ENCODE measurements at places on chromosomes 6 and 20. TPM values are rescaled to one million over a fixed set of nuclear protein-coding genes. Genes with fewer than 3 reads are reported as not detected.
A peak's percentile ranks its signal among the peaks of the same experiment; 100 is the strongest.

DNA sequence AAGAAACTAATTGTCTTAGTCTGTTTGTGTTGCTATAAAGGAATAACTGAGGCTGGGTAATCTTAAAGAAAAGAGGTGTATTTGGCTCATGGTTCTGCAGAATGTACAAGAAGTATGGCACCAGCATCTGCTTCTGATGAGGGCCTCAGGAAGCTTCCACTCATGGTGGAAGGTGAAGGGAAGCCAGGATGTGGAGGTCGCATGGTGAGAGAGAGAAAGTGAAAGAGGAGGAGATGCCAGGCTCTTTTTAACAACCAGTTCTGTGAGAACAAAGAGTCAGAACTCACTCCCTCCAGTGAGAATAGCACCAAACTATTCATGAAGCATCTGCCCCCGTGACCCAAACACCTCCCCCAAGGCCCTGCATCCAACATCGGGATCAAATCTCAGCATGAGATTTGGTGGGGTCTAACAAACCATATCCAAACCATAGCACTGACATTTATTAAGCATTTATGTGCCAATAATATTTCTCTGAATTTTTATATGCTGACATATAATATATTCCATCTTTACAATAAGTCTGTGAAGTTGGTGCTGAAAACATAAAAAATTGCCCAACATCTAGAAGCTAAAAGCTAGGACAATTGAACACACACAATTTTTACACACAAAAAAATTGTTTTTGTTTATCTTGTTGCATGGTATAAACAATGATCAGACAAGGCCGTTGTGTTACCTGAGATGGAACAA, 29.2 kb upstream of the BTN3A2 start:
- DNase-seq: no peak

The C20orf202 gene
- total RNA-seq: 0.16 TPM

The EFCAB8 gene
- total RNA-seq: 0.13 TPM

The CDH4 gene
- 1.1 TPM for total RNA-seq

GRCh38 chr6:84979541-84979940, 215.1 kb upstream of the TBX18 start:
- DNase-seq: no peak

GRCh38 chr20:51447097-51447764, 95.3 kb downstream of the NFATC2 start:
- DNase-seq: peak; percentile 79

DNA sequence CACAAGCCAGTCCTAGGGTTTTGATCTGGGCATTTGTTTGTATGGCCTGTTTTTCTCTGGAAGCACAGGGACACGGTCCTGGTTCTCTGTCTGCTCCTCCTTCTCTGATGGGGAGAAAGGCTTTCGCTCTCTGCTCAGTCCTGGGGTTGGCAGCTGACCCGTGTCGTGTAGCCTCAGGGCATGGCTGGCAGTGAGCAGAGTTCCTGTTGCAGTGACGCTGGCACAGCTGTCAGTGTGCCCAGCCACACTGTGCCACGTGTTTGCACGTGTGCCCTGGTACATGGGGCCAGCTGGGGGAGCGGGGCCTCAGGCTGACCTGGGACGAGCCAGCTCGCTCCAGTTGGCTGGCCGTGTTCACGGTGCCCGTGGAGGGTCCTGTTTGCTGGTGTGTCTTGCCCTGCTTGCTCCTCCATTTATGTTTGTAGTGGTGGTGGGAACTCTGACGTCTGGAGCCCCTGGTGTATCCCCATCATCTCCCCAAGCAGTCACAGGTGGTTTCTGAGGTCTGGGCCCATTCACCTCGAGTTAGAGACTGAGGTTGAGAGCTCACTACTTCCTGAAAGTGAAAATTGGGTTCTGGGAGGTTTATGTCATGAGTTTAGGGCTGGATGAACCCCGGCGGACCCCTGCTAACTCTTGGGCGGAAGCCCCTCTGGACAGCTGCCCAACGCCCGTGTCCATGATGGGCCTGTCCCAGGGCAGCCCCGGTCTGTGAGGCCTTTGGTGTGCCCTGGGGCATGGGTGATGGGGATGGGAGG, 10.2 kb upstream of the DNAJC5 start:
- DNase-seq: no peak

DNA sequence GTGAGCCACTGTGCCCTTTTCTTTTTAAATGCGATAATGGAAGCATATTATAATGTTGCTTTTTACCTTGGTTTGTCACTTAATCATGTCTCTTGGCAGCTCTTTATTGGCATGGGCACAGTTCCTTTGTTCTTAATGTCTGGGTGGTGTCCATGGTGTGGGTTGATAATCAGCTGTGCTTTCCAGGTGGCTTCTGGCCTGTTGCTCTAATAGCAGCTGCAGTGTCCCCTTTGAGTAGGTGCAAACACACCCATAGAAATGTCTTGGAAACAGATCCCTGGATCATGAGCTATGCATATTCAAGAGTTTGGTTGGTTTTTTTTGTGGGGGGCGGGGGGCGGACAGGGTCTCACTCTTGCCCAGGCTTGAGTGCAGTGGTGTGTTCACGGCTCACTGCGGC, 29.9 kb downstream of the EFCAB8 start:
- no peak for DNase-seq

DNA sequence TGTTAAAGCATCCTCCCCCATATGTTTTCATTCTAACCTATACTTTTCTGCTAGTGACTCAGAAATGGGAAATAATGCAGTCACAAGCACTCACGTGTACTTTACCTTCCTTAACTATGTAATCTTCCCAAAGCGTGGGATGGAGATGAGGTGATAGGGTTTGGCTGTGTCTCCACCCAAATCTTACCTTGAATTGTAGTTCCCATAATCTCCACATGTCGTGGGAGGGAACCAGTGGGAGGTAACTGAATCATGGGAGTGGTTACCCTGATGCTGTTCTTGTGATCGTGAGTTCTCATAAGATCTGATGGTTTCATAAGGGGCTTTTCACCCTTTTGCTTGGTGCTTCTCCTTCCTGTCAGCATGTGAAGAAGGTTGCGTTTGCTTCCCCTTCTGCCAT, 35.4 kb downstream of the AGPAT4 start:
- DNase-seq: no peak

The GPR63 gene
- 0.69 TPM for total RNA-seq

- peak; percentile 71 for DNase-seq
Observed at GRCh38 chr6:170129691-170130171, 161.1 kb downstream of the DLL1 start.

The PFDN4 gene
- total RNA-seq: 19.7 TPM

DNA sequence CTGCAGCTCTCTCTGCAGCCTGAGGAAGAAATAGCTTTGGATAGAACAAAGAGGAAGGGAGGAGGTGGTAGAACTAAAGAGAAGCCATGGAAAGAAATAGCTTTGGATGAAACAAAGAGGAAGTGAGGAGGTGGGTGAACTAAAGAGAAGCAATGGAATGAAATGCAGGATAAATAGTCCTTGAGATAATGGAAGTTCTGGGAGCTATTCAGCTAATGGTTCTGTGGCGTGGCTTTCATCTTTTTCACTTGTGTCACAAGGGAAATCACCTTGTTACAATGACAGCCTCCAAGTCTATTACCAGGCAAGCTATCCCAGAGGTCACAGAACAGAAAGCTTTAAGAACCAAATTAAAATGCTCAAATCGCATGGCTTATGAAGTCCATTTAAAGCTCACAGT, 141.3 kb upstream of the ARG1 start:
- no peak for DNase-seq

DNA sequence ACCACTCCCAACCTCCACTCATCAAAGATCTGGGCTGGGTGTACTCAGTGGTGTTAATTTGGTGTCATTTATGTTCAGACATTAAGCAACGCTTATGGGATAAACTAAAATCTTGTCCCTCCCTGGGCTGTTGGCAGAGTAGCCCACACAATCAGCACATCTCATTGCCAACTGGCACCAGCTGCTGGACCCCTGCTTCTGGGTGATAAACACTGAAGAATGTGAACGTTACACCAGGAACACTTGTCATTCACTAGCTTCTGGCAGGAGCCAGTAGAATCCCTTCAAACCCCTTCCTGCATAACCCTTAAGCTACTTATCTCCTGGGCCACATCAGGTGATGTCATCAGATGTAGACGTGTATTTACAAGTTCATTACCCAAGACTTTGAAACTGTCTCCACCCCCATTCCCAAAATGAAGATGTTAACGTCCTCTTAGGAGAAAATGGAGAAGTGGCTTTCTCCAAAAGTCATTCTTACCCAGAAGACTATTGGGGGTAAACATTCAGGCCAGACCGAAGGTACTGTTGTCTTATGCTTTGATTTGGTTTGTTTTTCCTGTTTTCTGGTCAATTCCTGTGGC, 107.8 kb upstream of the CD93 start:
- DNase-seq: no peak

DNA sequence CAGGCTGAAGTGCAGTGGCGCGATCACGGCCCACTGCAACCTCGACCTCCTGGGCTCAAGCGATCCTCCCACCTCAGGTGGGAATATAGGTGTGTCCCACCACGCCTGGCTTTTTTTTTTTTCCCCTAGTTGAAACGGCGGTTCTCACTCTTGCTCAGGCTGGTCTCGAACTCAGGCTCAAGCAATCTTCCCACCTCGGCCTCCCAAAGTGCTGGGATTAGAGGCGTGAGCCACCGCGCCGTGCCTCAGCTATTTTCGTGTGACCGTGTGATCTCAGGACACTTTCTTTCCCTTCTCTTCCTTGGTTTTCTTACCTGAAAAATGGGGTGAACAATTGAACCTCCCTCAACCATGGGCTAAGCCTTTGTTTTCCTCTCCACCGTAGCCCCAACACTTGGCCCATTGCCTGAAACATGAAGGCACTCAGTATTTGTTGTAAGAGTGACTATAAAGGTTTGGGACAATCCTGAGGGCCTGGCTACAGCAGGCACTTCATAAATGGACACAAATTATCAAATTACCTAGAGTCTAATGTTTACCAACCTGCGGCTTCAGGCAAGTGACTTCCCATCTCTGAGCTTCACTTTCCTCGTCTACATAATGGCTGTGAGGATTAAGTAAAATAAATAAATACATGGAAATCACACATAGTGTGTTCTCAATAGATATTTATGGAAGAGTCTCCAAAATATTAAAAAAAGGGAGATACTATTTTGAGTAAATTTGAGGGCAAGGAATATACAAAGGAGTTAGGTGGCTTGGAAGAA, 31.4 kb upstream of the ID1 start:
- DNase-seq: no peak

DNA sequence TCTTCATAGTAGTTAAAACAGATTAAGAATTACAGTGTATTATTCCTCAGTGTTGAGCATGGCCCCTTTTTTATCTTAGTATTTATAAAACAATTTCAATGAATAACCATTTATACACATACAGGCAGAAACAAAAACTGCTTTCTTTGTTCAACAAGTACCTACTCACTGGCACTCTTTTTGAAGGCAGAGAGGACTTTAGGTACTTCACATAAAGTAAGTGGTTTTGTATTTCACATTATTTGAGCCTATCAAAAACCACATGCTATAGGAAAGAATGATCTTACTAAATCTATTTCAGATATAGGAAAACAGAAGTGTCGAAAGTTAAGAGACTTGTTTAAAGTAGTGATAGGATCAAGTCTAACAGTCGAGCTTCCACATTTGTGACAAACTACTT, 73.8 kb downstream of the PRKN start:
- no peak for DNase-seq

The GGTLC1 gene
- not detected for total RNA-seq

The EPPIN gene
- not detected for total RNA-seq

DNA sequence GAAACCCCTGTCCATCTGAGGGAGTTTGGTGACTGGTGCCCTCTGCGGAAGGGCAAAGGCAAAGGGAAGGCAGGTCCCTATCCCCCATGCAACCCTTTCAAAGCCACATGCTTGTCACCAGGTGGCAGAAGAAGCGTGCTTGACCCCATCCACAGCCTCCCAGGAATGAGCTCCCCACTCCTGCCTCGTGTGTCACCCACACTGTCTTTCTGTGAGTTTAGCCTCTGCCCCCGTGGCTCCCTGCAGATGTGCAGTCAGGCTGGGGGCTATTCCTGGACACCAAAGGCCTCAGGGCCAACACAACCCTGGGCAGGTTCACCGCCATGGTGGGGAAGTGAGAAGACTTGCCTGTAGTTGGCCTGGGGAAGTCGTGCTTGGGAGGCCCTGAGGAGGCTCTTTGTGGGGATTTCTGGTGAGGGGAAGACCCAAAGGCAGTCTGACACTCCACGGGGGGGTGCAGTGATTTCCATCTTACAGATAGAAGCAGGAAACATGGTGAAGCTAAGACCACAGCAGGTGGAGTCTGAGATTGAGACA, 16.6 kb upstream of the PCMTD2 start:
- DNase-seq: no peak

All from kidney (tissue), 22 donors.